ENCODE measurements at places on chromosomes 7 and 10.
A peak's percentile ranks its signal among the peaks of the same experiment; 100 is the strongest.

DNA sequence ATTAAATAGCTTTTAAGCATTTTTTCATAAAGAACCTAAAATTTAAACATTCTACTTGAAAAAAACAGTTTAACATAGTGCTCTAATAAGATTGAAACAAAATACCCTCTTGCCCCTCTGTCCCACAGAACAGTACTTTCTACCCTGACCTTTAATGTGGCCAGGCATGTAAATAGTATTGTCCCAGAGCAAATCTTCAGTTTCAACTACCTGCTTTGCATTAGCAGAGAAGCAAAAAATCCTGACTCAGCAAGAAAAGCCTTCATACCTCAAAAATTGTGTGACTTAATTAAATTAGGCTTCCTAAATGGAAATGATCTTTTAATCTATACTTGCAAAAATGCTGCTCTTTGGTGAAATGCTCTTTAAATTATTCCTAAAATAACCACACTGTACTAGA is 237.4 kb upstream of the AOAH start:
- DNase-seq, result no peak

DNA sequence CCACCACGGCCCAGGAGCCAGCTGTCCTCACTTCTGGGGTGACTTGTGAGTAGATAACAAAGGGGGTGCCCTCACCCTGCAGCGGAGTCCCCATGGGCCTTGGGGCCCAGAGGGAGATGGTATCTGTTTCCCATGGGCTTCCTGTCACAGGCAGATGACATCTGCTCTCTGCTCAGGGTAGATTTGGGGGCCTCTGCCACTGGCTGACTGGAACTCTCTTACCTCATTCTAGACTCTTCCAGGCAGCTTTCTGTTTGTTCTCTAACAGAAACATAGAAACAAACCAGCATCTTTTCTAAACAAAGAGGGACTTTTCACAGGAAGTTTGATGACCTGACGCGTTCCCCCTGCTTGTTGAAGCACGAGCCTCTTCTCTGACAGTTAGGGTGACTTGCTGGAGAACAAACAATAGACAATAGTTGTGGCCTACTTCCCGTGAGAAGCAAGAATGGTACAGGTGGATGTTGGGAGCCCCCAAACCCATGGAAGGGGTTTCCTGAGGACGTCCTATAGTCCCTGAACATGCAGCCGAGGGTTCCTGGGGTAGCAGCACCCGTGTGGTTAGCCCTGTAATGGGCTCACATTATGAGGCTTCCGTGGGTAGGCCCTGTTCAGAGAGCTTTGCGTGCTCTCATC is 61.6 kb downstream of the GRK5 start:
- DNase-seq, result no peak

- DNase-seq, result no peak
Measured at GRCh38 chr10:44240584-44241205, 144.2 kb downstream of the CXCL12 start.

GRCh38 chr10:125015356-125015944 is 73.5 kb downstream of the ZRANB1 start:
- no peak for DNase-seq

DNA sequence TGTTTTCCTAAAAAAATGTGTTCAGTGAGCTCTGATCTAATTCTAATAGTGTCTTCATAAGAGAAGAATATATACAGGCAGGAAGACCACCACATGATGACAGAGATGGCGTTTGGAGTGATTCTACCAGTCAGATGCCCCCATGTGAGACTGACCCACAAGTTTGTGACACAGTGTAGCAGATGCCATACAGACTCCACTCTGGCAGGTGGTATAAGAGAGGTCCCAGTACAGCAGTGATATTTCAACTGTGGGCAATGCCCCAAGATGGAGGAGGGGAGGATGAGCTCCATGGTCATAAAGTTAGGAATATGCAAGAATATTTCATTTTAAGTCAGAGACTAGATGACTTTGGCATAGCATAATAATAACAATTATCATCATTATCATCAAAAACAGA is 1022.6 kb downstream of the KCNMA1 start:
- no peak for DNase-seq

DNA sequence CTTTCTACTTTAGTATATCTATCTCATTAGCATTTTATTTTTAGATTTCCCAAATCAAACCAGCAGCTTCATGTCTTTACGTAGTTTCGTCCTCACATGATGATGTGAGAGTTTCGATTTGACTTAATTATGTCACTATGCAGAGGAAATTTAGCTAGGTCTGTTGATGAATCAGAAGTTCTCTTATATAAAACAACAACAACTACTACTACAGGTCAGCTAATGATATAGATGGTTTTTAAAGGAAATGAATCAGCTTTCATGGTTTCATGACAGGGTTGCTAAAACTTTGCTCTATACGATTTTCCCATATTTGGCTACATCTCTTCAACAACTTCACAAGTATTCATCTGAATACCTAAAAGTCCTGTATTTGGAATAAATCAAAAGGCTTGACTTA is 28.6 kb downstream of the JAZF1 start:
- DNase-seq, result peak; percentile 65

DNA sequence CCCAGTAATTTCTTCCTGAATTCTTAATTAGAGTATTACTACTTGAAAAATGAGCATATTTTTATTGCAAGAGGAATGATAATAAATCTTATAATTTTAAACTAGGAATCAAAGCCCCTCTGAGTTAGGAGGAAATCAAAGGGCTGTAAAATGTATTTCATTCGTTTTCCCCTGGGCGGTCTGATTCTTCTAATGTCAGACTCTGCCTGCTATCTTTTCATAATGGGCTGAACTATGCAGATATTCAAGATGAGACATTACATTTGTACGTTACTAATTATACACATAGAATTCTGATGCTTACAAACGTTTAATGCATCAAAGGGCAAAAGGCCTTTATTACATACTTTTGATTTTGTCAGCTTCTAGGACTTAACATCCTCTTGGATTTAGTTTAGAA is 16.0 kb upstream of the TRUB1 start:
- DNase-seq, result no peak

DNA sequence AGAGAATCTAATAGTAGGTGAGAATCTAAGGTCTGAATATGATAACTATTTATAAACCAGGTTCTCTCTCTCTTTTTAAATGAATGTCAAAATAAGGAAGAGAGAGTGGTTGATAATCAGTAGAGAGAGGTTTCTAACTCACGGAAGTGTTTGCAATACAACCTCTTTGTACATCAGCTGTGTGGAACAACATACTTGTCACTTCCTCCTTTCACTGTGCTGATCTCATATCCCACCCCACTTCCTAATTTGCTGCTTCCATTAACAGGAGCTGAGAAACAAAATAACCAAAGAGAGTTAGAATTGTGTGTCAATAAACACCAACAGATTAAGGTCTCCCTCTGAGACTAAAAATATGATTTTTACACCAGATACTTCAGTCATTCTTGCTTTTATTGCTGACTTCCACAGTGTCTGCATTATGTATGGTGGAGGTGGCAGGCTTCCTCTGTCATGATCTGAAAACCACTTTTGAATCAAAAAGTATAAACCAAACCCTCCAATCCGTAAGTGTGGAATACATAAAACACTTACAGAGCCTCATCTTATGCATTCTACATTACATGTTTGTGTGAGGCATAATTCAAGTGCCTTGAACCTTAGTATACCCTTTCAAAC is 25.0 kb downstream of the CACUL1 start:
- no peak for DNase-seq

- no peak for DNase-seq
Measured at GRCh38 chr7:3321745-3322144, 20.7 kb downstream of the SDK1 start.

DNA sequence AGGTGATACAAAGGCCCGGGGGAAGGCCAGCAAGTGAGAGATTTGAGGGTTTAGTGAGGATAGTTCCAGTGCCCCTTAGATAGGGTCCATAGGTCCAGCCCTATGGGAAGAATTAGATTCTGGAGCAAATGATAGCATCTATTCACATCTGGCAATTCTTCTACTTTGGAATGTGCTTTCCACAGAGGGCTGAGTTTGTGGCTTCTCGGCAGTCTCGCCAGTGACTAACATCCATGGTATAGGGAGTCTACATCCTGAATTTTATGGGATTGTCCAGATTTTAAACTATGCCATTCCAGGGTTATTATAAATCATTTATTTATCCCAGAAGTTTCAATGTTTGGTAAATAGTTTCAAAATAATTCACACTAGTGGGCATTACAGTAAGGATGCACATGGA is 207.3 kb upstream of the ADO start:
- DNase-seq, result peak; percentile 85

DNA sequence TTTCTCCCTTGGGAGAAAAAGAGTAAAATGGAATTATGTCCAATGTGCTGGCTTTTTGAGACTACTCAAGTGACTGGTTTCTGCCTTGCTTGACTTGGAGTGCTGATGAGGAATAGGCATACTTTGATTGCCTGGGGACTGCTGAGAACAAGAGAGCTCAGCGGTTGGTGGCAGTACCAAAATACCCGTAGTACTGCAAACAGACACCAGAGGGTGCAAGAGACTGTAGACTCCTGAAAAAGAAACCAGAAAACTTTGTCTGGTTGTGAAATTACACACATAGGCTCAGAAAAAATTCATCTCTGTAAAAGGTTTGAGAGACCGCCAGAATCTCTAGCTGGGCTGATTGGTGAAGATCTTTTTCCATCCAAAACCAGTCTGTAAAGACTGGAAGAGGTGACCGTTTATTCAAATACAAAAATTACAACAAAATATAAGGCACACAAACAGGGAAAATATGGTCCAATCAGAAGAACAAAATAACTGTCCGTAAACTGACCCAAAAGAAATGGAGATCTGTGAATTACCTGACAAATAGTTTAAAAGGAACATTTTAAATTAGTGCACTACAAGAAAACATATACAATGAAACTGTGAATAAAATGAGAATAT is 18.5 kb downstream of the BICC1 start:
- DNase-seq, result peak; percentile 60

DNA sequence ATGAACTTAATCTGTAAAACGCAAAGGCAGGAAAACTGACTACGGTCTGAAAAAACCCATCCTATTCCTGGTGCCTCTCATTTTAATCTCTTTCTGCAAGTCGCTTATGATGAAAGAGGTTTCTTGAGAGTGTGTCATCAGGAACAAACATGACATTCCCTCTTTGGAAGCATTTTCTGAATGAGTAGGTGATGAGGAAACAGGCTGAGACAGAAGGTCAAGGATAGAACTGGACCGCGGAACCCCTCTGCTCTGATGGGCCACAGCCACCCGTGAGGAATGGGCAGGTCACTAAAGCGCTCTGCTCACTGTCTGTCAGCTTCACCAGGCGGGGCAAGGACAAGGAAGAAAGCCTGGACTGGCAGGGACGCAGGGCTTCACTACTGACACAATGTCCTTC is 28.6 kb downstream of the BEND7 start:
- DNase-seq, result no peak

DNA sequence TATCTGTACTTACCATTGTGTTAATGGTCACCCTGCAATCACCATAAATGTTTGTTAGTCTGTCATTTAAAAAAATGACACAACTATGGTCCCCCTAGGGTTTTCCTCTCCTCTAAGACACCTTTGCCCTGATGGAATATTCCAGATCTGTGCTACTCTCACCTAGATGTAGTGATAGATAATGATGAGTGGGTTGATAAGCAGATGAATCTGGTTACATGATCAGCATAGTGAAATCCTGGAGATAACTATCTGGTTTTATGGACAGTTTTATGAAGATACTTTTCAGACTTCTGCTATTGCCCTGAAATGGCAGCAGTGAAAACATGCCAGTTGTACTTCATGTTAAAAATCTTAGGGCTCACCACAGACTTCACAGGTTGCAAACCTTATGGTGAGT is 152.4 kb downstream of the GATA3 start:
- DNase-seq, result no peak

GRCh38 chr10:20809631-20810030 is 87.5 kb downstream of the NEBL start:
- DNase-seq, result no peak

GRCh38 chr10:50417886-50418830 is 166.8 kb upstream of the ASAH2 start:
- DNase-seq, result peak; percentile 63

DNA sequence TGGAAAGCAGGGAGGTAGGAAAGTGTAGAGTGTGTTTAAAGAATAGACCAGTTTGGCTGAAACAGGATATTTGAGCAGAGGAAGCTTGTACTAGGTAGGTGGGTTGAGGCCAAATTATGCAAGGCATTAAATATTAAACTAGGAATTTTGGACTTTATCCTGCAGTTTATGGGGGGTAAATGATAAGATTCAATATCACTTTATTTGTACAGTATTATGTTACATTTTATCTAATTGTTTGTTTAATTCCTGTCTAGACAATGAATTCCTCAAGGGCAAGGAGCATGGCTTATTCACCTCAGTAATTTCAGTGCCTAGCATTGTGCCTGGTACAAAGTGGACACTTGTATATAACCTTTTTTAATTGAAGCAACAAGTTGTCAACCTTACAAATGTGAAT is 125.9 kb downstream of the CFTR start:
- DNase-seq, result no peak

- DNase-seq, result no peak
Measured at GRCh38 chr10:111072232-111072631, 4.6 kb upstream of the ADRA2A start.

DNA sequence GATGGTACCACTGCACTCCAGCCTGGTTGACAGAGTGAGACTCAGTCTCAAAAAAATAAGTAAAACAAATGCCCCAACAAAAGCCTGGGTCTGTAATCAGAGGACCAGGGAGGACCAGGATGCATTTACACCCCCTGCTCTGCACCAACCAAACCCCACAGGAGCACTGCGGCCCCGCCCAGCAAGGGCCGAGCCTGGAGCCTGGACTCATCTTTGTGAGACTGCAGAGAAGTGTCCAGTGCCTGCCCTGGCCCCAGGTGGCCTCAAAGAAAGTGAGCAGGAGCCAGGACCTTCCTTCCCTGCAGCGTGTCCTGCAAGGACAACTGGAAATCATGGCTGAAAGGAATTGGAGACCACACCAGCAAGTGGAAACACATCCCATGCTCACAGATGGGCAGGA is 31.6 kb downstream of the KNDC1 start:
- no peak for DNase-seq

DNA sequence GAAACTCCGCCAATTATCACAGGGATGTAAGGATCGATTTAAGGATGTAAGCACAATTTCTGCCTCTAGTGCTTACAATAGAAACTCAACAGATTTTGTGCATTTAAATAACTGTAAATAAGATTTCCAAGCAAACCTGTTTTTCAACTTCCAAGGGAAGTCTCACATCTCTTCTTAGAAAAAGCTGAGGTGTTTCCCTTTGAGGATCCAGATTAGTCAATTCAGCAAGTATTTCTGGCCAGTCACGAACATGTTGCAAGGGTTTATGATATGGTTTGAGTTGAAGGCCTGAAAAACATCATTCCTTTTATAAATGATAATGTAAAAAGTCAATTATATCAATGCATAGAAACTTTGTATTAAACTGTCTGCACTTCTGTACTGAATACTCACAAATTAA is 23.9 kb downstream of the KRIT1 start:
- no peak for DNase-seq

- DNase-seq, result peak; percentile 88
Measured at GRCh38 chr7:134613623-134614347, 32.9 kb upstream of the BPGM start.

DNA sequence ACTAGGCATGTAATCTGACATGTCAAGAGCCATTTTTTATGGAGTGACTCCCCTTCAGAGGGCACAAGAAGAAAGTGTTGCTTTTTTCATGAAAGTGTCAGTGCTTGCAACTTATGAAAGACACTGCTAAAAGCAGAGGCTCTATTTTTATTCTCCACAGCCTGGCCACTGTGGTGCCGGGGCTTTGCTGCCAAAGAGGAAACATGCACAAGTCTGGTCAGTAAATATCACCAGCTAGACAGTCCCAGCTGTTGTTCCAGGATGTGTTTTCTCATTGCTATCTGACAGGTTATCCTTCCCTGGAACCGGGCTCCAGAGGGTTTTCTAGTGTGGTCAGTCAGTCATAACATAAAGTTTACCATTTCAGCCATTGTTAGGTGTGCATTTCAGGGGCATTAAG is 180.7 kb upstream of the PITRM1 start:
- DNase-seq, result no peak

Measured in fibroblast of skin of left quadriceps (primary cell).